ENCODE measurements at places on chromosomes 12 and 14.

DNA sequence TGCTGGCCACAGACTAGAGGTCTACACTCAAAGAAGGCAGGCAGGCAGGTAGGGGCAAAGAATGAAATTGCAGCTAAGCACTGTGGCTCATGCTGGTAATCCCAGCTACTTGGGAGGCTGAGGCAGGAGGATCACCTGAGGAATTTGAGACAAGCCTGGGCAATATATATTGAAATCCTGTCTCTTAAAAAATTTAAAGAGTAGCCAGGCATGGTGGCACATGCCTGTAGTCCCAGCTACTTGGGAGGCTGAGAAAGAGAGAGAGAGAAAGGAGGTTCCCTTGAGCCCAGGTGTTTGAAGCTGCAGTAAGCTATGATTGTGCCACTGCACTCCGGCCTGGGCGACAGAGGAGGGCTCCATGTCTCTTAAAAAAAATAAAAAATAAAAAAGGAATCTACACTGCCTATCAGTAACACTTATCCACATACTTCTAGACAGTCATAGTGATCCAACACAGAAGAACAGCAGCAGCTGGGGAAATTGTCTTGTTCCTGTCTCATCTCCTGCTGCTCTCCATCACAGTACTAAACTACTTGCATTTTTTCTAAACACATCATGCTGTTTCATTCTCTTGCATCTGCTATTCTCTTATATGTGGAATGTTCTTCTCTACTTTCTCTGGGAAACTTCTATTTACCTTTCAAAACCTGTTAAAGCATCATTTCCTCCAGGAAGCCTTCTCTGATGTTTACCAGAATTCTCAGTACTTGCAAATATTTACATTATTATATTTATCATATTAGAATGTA lies 57.2 kb downstream of the ATF7 start:
- no peak for DNase-seq

DNA sequence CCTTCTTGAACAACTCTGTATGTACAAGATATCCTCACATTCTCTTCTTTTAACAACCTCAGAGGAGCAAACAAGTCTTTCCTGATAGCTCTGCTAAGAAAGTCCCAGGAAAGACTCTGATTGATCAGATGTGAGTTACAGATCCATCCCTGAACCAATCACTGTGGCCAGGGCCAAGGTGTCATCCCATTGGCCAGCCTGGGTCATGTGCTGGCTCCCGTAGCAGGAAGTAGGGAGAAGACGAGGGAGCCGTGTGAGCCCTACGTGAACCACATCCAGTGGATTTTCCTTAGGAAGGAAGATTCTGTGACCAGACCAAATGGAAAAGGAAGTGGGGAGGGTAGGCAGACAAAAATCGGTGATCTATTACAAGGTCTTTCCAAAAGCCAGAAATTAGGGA lies 5.6 kb downstream of the P2RX7 start:
- no peak for DNase-seq

DNA sequence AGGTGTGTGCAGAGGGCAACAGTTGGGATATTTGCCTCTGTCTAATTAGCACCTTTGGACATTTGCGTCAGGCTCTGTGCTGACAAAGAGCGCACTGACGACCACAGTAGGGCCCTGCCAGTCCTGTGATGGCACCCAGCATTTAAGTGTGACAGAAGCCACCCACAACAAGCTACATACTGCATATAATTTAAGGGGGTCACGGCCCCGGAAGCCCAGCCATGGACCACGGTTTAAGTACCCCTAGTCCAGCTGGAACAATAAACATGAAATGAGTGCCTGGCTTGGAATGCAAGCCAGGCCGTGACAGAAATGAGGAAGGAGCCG lies 16.8 kb upstream of the DYNC1H1 start:
- DNase-seq = no peak

GRCh38 chr12:54421175-54421878 lies 2.3 kb upstream of the ITGA5 start:
- DNase-seq = no peak

DNA sequence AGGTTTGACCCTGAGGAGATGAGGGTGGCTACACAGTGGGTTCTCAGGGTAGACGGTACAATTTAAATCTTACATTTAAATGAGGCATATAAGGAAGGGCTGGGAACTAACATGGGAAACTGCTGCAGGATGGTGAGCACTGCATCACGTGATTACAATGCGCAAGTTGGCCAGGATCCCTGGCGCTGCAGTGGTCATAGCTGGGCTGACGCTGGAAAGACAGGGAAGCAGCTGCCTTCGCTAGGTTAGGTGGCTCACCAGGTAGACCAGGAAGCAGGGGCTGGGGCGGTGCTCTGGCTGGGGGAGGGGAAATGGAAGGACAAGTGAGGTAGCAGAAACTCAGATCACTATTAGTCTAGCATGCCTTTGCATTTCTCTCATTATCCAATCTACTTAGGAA lies 149.9 kb downstream of the FOXN3 start:
- DNase-seq = no peak

GRCh38 chr14:76326918-76327689 lies 48.8 kb upstream of the ESRRB start:
- no peak for DNase-seq

DNA sequence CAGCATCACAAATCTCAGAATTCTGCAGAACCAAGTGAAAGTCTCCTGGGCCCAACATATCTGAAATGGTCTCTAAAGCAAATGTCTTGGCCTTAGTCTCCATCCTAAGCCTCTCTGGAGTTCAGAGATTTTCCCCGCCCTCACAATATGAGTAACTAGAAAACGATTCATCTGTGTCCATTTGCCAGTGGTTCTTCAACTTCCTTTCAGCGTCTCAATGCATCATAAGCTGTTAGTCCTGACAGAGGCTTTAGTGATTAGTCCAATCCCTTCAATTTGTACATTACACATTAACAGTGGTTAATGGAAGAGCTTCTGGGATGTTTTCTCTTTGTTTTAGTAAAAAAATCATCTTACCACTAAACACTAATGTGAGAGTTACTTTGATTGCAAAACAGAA lies 17.4 kb downstream of the NPC2 start:
- no peak for DNase-seq

All from stimulated activated CD8-positive, alpha-beta memory T cell treated with anti-CD3 and anti-CD28 coated beads, Interleukin-15, amount 100 ng/mL, for 24 hours (primary cell).